ENCODE measurements at places on chromosomes 12 and 14.

DNA sequence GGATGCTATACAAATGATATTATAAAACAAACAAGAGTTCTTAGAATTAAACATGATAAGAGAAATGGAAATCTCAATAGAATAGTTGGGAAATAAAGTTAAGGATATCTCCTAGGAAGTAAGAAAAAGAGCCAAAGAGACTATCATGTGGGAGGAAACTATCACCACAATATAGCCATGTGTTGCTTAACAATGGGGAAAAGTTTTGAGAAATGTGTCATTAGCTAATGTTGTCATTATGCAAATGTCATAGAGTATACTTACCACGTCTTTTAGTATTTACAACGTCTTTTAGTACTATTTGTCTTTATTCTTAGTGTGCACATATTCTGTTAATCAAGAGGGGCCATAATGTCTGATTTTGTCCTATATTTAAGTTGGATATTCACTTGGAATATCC lies 58.7 kb downstream of the ZNF641 start:
- no peak for DNase-seq

DNA sequence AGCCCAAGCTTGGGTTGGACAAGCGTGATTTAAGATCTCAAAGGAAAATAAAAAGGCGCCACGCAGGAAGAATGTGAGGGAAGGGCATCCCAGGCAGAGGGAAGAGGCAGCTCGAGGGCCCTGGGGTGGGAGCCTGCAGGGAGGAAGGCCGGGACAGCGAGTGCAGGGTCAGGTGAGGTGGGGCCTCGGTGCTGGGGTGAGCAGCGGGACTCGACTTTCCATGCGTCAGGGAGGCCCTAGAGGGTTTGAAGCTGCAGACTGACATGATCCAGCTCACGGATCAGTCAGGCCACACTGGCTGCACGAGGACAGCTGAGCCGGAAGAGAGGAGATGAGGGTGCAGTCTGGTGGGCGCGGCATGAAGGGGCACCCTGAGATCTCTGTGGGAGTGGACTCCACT lies 145.8 kb downstream of the RBM19 start:
- DNase-seq, result no peak

GRCh38 chr12:24591079-24591626 lies 357.7 kb downstream of the BCAT1 start:
- no peak for DNase-seq

DNA sequence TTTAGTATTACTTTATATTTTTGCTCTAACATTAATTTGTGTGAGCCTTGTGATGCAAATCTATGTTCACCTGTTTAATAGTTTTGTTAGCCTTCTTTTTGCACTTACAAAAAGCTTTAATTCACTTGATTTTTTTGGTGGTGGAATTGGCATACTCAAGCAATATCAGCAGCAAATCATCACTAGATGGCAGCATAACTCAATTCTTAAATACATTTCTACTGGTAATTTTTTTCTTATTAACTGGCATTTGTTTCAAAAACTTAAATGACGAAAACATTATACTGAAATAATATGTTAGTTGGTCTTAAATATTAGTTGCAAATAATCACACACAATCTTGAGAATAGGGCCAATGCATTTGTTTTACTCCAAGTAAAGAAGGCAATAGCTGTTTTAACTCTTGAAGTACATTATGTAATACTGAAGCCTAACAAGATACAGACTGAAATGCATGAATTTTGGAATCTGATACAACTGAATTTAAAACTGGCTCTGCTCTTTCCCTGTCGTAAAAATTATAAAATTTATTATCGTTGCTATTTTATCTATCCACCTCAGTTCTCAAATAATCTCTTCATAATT lies 151.5 kb downstream of the ATXN7L3B start:
- DNase-seq, result peak; percentile 2

- DNase-seq, result no peak
These were observed 175.3 kb upstream of the AVPR1A start for GRCh38 chr12:63326260-63326659.

GRCh38 chr12:123085730-123086487 lies 65.0 kb downstream of the PITPNM2 start:
- peak; percentile 36 for DNase-seq

DNA sequence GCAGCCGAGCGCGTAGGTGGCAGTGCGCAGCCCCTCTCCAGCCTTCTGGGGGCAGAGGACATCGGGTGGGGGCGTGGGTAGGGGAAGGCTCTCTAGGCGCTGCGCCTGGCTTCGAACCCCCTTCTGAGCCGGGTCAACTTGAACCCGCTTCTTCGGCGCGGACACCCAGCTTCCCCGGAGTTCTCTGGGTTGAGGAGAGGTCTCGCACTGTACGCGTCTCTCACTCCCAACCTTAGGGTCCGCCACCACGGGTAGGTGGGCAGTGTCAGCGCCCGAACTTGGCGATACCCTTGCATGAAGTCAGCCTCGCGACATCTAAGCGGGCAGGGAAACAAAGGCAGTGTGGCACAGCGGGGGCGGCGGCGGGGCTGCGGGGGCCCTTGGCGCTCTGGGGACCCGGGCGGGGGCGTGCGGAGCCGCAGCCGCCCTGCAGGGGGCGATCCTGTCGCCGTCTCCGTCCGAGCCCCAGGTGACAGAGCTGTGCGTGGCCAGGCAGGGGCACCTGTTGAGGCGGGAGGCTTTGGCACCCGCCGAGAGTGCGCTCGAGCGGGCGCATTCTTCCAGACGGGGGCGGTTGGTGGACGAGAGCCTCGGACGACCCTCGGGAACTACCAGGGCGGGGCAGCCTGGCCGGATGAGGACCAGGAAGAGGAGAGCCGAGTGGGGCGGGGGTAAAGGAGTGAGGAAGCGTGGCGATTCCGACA lies 1.1 kb downstream of the GALNT16 start:
- no peak for DNase-seq

DNA sequence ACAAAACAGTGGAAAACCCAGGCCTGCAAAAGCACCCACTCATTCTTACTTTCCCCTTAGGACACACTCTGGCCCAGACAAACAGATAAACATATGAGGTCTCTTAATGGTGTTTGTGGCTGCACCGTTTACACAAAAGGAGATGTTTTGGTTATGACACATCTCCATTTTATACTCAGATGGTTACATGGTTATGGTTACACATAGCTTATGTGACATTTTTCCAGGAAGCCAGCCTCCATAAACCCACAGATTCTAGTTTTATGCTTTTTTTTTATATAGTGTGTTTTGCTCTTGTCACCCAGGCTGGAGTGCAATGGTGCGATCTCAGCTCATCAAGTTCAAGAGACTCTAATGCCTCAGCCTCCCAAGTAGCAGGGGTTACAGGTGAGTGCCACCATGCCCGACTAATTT lies 3.5 kb upstream of the KLRD1 start:
- DNase-seq, result no peak

DNA sequence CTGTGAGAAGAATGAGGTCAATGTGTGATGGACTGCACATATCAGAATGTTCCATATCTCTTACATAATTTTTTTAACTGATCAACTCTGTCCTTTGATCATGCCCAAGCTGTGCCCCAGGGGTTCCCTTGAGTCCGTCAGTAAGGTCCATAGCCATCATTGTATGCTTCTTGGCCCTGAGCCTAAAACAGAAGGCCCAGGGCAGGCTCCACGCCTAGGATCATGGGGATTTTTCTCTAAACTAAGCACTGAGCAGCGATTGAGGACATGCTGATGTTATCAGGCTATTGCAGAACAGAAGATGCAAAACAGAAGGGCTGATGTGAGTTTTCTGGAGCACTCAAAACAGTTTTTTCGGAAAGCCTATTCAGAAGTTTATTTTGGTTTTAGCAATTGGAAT lies 20.9 kb downstream of the RNASE9 start:
- no peak for DNase-seq

- no peak for DNase-seq
These were observed 923.0 kb upstream of the TMEM132C start for GRCh38 chr12:127343940-127344339.

GRCh38 chr12:46553911-46554310 lies 181.3 kb upstream of the SLC38A2 start:
- DNase-seq, result no peak

GRCh38 chr12:89384050-89384758 lies 31.9 kb upstream of the DUSP6 start:
- no peak for DNase-seq

DNA sequence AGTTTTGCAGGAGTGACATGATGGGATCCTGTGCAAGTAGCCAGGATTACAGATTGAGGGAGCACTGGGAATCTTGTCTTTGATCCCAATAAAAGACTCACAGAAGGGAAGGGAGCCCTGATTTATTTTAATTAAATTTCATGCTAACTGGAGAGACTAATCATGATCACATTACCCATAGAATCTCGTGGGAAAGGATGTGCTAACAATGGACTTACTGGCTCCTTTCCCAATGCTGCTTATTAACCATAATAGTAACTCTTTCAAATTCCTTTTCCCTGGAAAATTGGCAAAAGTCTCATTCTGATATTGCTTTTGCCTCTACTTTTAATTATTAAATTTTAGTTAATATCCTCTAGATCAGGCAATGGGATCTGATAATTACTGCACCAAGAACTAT lies 174.8 kb upstream of the AVPR1A start:
- DNase-seq, result no peak

DNA sequence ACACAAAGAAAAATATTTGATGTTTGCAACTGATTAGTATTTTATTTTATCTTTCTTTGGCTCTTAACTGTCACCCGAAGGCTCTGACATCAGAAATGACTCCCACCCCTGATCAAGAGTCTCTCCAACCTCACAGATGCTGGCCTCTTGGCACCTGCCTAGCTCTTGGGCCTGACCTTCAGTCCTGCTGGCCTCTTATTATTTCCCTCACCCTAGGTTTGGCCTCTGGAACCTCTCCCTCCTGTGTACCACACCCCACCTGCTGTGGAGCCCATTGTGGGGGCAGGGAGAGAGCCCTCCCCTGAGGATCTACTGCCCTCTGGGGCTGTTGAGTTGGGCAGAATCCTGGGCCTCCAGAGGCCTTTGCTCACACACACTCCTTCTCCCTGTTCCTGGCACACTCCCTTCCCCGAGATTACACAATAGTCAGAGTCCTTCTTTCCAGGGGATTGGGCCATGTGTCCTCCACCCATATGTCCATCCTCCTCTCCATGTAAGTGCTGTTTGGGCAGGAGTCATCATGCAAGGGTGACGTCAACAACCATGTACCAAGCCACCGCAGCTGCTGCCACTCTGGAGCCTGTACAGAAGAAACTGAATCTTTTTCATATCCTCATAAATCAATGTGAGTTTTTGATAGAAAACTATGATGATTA lies 124.3 kb downstream of the RASSF9 start:
- DNase-seq, result no peak

GRCh38 chr14:39469094-39469710 lies 37.0 kb upstream of the FBXO33 start:
- no peak for DNase-seq

GRCh38 chr12:48826209-48826855 lies 8.0 kb downstream of the CACNB3 start:
- DNase-seq, result no peak

DNA sequence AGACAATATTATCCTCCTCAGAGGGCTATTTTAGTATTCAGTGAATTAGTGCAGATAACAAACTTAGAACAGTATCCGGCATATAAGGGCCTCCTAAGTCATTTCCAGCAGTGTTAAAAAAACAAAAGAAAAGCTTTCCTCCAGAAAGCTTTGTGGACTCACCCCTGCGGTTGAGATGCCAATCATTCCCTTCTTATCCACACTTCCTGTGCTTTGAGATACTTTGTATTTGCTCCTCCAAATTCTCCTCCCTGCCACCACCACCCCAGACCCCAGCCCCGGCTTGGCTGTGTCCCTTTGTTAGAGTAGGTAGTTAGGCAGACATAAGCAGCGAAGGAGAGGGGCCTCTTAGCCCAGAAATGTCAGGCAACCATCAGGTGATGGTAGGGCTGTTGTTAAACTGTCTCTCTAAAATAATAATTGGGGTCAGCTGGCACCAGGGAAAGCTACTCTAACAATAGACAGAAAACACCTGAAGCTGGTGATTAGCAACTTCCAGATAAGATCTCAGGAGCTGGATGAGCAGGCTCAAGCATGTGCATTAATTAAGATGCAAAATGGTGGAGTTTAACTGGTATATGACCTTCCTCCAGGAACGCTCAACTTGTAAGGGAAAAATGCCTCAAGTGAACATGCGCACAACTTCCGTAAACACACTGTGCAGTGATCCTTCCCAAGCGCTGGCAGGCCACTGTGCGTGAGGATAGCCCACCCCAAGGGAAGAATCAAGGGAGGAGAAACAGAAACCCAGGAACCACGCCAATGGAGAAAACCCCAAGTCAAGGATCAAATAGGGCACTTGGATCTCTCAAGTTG lies 152.1 kb upstream of the EEA1 start:
- no peak for DNase-seq

DNA sequence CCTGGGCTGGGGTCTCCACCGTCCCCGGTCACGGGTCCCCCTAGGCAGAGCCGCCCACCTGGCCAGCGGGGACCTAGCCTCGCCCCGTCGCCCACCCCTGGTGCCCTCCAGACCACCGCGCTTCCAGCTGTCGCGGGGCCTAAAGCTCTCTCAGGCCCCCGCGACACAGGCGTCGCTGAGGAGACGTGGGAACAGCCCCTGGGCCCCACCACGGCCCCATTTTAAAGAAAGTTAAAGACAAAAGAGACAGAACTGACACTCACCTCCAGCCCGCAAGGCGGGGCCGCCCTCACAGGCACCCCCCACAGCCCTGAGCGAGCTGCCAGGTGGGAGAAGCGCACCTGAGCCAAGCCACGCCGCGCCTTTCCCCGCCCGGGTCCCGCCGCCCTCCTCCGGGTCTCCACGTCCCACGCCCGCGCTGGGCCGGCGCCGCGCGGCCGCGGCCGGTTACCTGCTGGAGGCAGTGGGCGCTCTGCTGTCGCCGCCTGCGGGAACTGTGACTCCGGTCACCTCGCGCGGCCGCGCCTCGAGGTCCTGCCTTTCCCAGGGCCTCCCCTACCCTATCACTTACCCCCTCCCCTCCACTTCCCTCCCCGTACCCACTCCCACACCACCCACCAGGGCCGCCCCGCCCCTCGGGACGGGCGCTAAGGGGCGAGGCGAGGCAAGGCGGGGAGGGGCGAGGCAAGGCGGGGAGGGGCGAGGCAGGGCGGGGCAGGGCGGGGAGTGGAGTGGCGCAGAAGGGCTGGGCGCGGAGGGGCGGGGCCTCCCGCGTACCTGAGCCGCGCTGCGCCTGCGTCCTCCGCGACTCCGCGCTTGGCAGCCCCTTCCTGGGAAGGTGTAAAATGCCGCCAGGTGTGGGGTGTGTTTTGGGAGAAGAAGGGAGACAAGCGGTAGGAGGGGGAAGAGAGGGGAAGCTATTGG lies 31.2 kb downstream of the TC2N start:
- DNase-seq, result peak; percentile 74

GRCh38 chr14:65594153-65594881 lies 181.8 kb downstream of the FUT8 start:
- no peak for DNase-seq

DNA sequence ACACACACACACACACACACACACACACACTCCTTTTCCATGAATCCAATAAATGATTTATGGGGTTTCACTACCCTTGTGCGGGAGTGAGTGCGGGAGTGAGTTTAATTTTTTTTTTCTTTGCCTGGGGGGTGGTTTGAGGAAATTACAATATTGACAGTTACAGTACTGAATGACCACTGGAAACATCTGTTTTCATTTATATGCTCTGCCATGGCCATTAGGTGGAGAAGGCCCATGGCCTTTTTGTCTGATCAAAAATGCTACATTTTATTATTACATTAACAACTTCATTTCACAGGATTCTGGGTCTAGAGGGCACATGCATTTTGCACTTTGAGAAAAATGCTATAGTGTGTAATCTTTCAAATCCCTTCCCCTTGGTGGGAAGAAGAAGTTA lies 5.9 kb downstream of the TBX3 start:
- no peak for DNase-seq

All from NCI-H2029 (cell line).